ENCODE measurements at places on chromosomes 12 and 14.

DNA sequence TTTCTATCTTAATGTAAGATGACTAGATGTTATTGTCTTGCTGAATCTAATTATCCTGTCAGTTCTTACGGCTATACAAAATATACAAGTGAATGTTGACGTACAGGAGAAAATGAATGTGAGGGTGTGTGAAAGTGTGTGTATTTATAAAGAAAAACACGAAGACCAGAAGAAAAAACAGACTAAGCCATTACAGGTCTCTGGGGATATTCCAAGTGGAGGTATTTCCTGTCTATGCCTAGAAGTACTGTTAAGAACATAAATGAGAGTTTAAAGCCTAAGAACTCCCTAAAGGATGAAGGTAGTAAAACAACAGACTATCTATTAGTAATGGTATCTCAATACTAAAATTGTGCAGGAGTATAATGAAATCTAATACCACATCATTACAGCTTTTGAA, 7.6 kb downstream of the MDM1 start:
- no peak for DNase-seq

DNA sequence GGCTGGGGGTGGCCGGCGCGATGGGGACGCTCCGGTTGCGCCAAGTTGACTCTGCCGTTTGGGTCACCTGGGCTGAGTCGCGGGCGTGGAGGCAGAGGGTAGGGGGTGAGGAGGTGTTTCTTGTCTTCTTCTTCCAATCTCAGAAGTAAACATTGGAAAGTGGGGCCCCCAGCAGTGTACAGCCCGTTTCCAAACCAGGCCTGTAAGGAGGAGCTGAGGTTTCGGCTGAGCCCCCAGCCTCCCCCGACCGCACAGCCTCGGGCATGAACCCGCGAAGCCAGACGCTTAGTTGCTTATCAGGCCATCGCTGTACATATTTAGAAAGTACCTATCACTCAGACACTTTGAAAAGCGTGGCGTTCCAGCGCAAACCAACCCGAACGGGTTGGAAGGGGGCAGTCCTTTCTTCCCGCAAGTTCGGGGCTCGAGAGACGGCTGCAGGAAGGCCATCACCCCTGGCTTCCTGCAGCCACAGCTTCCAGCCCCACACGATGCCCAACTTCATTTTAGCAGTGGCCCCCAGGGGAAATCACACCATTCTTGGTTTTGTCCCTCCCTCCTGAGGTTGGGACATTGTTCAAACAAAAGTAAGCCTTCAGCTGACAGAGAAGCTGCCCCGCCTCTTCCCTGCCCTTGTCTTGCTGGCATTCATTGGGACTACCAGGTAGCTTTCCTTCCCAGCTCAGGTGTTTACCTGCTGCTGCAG, 164.1 kb downstream of the ZFP36L1 start:
- DNase-seq = no peak

GRCh38 chr14:76677534-76678145, 83.6 kb upstream of the VASH1 start:
- DNase-seq = no peak

DNA sequence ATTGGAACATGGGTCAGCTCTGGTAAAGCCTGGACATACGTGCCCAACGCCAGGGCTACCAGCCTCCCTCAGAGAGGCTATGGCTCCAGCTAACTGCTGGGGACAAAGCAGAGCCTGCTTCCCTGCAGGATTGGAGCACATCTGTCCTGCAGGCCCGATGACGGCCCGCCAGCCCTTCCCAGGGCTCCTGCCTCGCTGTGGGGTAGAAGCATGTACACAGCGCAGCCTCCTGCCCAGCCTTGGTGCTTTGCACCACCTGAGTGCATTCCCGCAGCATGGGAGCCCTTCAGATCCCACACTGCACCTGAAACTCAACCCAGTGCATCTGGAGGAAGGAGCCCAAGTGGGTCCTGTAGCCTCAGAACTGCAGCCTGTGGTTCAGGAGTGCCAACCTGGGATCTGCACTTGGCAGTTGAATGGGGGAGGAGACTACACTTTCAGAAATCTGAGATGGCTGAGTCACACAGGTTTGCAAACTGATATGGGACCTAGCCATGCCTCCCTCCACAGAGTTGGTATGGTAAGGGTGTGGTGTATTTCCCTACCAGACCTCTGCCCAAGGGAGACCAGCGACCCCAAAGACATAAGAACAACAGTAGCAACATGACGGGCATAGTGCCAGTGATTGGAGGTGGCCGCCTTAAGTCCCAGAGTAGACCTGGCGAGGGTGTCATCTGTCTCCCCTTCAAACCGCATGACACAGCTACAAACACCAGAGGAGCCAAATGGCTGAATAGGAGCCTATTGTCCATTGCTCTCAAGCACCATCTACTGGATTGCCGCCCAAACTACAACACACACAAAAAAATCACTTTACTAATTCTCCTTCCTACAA, 273.9 kb upstream of the MIS18BP1 start:
- DNase-seq = peak; percentile 6

- no peak for DNase-seq
Observed at GRCh38 chr12:68169213-68169889, 9.8 kb upstream of the IFNG start.

- no peak for DNase-seq
Observed at GRCh38 chr12:116880817-116881324, 370 bp downstream of the HRK start.

DNA sequence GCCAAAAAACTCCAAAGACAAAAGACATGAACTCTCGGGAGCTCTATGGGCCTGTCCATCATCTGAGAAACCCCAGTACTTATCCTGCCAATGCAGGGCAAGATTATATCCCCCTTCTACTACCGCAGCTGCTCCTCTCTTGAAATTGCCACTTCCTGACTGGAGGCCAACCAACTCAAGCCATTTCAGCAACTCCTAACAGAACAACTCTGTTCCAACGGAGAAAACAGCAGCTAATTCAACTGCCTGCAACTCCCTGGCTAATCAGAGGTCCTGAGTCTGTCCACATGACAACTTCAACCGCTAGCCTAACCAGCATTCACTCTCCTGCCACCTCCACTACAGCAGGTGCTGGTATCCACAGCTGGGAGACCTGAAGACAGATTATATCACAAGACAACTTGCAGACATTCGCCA, 24.1 kb downstream of the CEP83 start:
- DNase-seq = no peak

DNA sequence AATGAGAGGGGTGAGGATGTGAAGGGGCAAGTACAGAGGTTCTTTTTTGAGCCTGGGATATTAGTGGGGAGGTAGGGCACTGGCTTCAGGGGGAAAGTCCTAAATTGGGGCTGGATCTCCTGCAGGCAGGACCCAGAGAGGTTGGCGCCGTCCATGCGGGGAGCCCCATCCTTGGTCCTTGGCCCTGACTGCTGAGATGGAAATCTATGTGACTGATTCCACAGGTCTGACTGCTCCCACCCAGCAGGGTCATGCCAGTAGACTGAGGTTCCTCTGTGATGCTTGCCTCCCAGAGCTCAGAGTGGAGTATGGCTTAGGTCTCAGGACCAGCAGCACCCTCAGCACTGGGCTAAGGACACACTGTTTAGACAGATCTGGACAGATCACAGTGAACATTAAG, 988.6 kb upstream of the TMEM132C start:
- no peak for DNase-seq

DNA sequence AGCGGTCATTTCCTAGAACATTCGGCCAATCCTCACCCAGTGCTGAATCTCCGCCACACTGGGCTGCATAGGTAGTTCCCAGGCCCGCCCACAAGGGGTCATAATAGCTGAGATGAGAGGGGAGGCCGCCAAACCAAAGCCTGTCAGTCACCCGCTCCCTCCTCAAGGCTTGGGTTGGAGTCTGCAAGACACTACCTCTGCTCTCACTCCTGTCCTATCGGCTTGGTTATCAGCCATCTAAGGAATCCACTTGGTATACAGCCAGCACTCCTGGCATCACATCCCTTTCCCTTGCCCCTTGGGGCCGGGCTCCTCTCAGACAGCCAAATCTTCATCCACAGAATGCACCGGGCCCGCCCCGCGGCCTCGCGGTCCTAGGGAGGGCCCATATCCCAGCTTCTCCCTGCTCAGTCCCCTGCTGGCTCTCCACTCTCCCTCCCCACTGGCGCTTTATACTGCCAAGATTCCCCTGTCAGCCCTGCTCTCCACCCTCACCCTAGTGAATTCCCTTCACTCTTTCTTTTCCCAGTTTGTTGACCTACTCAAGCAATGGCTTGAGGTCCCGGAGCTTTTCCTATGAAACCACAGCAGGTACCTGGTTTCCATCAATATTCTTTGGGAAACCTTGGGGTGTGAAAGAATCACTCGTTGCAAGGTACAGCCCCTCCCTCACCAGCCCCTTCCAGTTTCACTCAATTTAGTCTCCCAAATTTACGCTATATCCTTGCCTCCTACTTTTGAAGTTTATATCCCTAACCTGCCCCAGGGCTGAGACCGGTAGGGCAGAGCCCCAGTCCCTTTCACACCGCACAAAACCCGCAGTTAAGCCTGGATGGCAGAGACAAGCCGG, 1.4 kb downstream of the IFFO1 start:
- no peak for DNase-seq

DNA sequence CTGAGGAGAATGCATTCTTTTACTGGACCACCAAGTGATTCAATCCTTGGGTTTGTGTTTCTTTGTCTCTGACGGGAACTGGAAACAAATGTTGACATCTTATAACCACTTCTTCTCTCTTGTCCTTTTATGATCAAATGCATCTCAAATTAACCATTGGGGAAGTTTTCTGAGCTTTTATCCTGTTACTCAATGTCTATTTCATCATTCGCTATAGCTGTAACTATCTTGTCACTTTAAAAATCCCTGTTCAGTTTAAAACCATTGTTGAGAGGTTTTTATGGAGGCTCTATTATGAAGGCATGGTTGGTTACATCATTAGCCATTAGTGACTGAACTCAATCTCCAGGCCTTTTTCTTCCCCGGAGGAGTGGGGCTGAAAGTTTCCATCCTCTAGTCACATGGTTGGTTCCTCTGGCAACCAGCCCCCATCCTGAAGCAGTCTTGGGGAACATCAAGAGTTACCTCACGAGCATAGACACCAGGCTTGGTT, 2.7 kb upstream of the CLEC6A start:
- DNase-seq = no peak

DNA sequence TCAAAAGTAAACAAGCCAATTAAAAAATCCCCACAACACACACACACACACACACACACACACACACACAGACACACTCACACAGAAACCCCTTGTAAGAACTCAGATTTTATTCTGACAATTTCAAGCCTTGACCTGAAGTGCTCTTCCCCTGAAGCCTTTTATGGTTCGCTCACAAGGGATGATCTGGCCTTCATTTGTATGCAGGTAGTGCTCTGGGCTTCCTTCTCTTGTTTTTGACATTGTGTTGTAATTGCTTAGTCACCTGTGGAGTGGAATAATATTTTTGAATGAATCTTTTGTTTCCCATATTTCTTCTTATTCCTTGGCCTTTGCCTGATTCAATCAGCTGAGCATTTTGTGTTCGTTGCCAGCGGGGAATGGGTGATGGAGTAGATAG, 83.3 kb upstream of the CSRP2 start:
- no peak for DNase-seq

GRCh38 chr12:93699271-93700145, 22.3 kb downstream of the CRADD start:
- no peak for DNase-seq

- no peak for DNase-seq
Observed at GRCh38 chr12:131188131-131189050, 234.7 kb downstream of the ADGRD1 start.

GRCh38 chr14:74223016-74223415, 16.2 kb upstream of the VSX2 start:
- no peak for DNase-seq

GRCh38 chr12:87491089-87491488, 538.1 kb downstream of the C12orf50 start:
- DNase-seq = no peak

DNA sequence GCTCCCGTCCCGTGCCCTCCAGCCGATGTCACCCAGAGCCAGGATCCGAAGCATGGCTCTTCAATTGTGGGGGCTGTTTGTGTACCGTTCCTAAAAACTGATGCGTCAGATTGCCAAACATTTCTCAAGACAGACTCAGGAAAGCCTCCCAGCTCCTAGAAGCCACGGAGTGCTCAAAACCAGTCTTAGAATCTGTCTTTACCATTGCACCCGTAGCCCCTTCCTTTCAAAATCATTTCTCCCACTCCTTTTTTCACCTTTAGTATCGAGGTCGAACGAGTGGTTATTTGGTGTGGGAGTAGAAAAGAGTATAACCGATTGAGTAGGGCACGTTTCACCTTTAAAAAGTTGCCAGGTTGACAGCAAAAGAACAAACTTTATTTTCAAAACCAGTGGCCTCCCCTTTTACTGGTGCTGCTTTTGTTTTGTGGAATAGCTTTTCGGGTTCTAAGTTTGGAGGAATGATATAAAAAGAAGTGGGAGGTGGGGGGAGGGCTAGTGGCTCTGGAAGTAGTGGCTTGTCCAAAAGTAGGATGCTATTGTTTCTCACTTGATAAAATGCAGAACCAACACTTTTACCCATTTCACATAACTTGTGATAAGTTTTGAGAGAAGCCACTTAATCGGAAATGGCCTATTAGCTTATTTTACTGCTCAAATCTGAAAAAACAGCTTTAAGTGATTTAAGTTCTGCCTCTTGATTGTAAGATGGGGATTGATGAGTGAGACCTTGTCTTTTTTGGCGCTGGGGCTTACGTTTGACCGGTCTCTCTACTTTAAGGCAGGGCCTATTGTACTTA, 803 bp downstream of the STK38L start:
- no peak for DNase-seq

DNA sequence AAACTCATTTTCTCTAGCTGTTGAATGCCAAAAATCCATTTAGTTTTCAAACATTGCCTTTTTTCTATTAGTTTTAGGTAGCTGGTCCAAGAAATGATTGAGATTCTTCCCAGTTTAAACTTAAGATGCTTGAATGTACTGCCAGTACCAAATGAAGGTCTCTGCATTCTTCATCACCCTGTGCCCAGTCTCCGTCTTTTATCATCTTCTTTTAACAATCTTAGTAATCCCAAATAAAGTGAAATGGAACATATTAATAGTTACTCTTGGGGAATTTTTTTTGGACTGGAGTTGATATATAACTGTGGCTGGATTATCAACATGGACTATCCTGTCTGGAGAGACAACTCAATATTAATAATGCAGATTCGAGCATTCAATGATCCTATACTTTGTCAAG, 54.1 kb upstream of the PCED1B start:
- no peak for DNase-seq

GRCh38 chr14:59310633-59311032, 122.2 kb downstream of the DAAM1 start:
- no peak for DNase-seq

DNA sequence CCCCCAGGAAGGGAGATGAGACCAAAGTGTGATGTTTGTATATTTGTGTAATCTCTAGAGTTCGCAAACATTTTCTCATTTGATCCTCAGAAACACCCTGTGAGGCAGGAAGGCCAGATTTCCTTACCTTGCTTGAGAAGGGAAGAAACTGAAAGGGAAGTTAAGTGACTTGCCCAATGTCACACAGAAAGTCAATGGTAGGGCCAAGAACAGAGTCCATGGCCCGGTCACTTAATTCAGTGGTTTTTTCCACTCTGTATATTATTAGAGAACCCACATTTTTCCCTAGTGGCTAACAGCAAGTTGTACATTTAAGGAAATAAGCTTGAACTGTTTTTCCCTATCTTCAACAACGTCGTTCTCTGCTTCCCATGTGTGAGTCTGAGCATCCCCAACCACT, 25.6 kb upstream of the CHPT1 start:
- DNase-seq = no peak
